HEK293T (cell line): ENCODE measurements at places on chromosomes 1 and 21.
A peak's percentile ranks its signal among the peaks of the same experiment; 100 is the strongest.

DNA sequence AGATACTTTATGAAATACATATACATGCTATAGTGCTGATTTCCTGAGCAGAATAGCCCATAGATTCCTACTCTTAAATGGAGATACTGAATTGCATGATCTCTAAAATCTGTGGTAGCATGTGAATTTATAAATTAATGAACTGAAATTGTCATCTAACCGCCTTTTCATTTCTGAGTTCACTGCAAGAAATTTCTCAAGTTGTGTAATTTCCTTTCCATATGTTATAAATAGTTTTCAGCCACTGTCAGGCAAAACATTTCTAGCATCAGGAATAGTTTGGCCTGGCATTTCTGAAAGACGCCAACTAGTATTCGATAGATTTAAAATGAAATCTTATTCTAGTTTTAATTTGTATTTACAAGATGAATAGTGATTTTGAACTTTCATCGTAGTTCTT lies 310.1 kb downstream of the USH2A start:
- no peak for DNase-seq

GRCh38 chr1:165116732-165117131 lies 239.8 kb downstream of the LMX1A start:
- no peak for DNase-seq

- no peak for DNase-seq
These were observed 26.4 kb upstream of the CLIC6 start for GRCh38 chr21:34642211-34643075.

GRCh38 chr1:33119532-33120217 lies 38.7 kb downstream of the AZIN2 start:
- DNase-seq: no peak

- no peak for DNase-seq
These were observed 66.0 kb downstream of the GATAD2B start for GRCh38 chr1:153856763-153857162.

GRCh38 chr1:185670187-185670627 lies 64.0 kb upstream of the HMCN1 start:
- DNase-seq: no peak

GRCh38 chr1:223859058-223859457 lies 13.3 kb upstream of the TP53BP2 start:
- DNase-seq: no peak

GRCh38 chr1:186531561-186532165 lies 70.7 kb upstream of the PDC start:
- no peak for DNase-seq

GRCh38 chr1:209577346-209577745 lies 6.2 kb upstream of the CAMK1G start:
- no peak for DNase-seq

DNA sequence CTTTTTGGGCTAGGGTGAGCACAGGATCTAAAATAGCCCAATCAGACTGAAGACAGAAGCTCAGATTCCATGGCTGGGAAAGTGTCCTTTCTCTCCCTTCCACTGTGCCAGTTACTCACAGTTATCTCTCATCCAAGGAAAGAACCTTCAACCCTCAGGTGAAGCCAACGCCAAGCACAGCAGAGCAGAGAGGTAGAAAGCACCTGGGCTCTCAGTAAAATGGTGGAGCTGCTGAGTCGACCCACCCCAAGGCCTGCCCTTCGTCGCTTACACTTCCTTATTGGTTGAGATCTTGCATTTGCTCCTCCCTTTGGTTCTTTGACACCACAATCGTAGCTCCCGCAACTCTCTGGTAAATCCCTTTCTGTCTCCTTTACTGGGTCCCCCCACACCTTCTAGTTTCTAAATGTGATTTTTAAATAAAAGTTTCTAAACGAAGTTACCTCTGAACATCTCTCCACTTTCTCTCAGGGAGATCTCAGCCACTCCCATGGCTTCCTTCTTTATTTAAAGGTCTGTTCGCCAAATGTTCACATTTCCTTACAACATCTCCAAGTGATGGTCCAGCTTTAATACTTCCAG lies 27.5 kb upstream of the SLC30A1 start:
- no peak for DNase-seq

GRCh38 chr1:190196020-190196419 lies 281.6 kb downstream of the BRINP3 start:
- DNase-seq: no peak

- DNase-seq: no peak
These were observed 69.9 kb upstream of the LPGAT1 start for GRCh38 chr1:211900441-211900840.

GRCh38 chr1:70760154-70760553 lies 287.5 kb downstream of the PTGER3 start:
- no peak for DNase-seq

DNA sequence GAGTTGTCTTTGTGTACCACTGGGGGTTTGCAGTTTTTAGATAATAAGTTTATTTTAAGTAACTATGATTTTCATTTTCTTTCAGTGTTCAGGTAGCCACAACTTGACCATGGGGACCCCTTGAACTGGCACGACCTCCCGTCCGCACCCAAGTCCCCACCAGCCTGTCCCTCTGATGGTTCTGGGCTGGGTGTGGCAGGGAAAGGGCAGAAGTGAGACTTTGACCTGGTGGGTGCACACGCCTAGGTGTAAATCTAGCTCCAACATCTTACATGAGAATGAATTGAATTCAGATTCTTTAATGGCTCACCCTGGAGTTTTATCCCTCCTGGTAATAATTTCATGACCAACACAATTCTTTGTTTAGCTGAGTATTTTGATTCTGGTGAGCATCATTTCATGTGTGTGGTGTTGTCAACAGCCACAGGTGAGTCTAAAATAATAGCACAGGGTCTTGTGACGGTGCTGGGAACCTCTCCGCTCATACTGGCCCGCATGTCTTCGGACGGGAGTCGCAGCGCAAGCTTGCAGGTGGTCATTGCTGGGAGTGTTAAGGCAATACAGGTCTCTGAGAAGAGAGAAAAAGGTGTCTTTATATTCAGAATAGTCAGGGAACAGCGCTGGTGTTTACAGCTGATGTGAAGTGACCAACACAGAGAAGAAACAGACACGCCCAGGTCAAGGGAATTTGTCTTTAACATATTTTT lies 50.8 kb upstream of the POFUT2 start:
- DNase-seq: no peak

- no peak for DNase-seq
These were observed 53.5 kb upstream of the CTTNBP2NL start for GRCh38 chr1:112342558-112342957.

- no peak for DNase-seq
These were observed 42.0 kb downstream of the FCRL3 start for GRCh38 chr1:157658571-157658970.

DNA sequence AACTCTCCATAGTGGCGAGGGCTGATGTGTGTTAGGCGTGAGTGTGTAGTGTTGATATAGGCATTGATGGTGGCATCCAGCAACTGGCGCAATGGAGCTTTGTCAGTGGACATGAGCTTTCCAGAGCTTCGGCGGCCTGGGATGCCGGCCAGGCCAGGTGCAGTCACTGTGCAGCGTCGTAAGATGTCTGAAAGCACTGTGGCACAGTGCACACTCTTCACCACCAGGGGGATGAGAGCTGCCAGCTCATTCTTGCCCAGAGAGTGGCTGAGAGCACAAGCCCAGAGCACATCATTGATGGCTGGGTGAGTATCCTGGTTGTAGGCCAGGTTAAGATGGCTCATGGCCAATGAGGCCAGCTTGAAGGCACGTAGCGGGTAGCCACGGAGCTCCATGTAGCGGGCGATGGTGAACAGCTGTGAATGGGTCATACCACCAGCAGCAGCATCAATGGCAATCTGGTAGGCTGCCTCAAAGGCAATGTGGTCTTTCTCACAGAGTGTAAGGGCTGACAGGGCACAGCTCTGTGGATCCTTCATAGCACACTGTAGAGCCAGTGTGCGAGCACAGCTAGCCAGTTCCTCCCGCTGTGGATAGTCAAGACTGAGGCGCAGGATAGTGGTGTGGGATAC lies 6.7 kb downstream of the UROD start:
- DNase-seq: peak; percentile 62

- no peak for DNase-seq
These were observed 233.5 kb downstream of the TRABD2B start for GRCh38 chr1:47763591-47764171.

DNA sequence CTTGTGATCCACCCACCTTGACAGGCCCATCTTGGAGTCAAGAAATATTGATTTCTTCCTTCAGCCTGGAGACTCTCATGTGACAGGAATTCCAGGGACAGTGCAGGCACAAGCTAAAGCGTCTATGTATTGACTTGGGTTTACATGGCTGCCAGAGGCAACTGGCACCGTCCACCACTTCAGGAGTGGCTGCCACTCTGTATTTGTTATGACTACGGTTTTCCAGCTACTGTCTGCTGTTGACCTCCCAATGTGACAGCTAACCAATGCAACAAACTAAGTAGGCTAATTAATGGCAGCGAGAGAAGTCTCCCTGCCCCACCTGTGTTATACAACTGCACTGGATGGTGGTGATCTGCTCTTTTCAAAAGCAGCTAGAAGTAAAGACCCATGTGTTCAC lies 56.9 kb downstream of the CD58 start:
- no peak for DNase-seq

DNA sequence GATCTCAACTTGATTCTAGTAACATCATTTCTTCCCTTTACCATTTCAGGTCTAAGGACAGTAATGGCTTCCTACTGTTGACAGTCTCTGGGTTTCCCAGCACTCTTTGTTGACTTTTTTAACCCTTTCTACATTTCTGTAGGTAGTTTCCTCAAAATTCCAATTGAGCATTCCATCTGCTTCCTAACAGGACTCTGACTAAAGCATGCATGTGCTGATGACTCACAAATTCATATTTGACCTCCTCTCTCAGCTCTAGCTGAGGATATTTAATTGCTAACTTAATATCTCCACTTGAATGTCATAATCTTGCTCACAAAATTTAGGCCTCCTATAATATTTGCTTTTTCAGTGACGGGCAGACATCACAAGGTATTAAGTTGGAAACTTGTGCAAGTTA lies 93.3 kb upstream of the ZNHIT6 start:
- DNase-seq: no peak

GRCh38 chr1:109371341-109371739 lies 26.4 kb downstream of the SORT1 start:
- DNase-seq: no peak

DNA sequence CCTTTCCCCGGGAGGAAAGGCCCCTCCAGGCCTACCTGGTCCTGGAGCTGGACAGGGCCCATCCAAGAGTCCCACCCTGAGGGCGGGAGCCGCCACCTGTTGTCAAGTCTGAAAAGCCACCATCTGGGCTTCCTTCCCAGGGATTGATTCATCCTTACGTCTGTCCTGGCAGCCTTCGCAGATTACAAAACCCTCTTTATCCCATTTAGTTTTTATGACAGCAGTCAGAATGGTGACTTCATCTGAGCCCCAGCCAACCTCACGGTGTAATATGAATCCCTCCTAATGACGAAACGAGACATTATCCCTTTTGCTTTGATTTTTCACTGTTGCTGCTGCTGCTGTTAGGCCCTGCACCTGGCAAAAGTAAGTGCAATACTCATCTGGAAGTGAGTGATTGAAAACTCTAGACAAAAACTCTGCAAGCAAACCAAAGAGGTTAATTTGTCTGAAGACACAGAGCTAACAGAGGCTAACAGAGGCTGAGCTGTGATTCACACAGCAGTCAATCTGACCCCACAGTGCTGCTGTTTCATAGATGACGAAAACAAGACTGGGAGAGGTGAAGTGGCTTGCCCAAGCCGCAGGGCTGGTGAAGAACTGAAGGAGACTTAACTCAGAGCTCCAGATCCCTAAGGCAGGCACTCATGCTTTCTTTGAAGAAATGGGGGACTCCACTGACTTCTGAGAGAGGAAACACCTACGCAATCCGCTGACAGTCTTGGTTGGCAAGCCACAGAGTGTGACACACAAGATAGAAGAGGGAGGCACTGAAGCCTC lies 30.0 kb upstream of the S100A7 start:
- no peak for DNase-seq

DNA sequence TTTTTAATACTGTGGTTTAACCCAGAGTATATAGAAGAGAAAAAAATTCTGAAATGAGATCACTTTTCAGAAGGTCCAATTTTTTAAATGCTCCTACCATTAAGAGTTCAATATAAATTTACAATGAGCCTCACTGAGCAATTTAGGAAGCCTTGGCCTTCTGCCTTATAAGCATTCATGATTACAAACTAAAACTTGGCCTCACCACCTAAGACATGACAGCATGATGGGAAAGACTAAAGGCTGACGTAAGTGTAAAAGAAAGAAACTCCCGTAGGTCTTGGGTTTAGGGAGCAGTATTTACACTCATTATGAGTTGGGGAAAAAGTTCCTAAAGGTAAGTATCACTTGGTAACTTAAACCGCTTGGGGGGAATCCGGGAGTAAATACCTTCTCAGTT lies 70.7 kb upstream of the ESRRG start:
- DNase-seq: no peak

DNA sequence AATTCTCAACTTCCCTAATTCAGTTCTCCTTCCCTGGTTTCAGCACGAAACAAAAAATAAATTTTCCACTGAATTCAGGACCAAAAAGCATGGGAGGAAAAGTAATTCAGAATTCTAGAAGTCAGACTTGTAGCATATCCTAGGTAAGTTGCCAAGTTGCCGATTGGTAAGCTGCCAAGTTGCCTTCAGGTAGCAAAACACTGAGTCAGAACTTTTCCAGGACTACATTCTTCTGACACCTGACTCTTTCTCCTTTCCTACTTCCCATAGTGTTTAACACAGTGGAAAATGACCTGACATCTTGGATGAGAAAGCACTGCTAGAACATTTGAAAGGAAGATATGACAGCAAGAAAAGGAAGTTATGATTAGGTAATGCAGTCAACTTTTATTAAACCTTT lies 322.8 kb downstream of the SPATA17 start:
- no peak for DNase-seq

- no peak for DNase-seq
These were observed 80.5 kb downstream of the PDE9A start for GRCh38 chr21:42733874-42734273.

- no peak for DNase-seq
These were observed 28.1 kb upstream of the SDC3 start for GRCh38 chr1:30936541-30937171.

DNA sequence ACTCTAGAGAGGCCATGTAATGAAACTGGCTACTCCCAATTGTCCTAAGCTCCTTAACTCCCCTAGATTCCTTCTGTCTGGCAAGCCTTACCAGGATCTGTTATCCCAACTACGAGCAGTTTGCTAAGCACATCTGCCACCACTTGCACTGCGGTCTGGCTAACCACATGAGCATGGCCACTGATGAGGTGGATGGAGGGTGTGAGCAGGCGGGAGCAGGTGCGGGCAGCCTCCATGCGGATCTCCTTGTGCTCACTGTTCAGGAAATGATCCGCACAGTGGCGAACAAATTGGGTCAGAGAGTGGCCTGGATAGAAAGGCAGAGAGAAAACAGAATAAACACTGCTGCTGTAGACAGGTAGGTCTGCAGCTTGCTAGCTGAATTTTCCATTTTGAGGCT lies 24.0 kb downstream of the MTOR start:
- DNase-seq: no peak

DNA sequence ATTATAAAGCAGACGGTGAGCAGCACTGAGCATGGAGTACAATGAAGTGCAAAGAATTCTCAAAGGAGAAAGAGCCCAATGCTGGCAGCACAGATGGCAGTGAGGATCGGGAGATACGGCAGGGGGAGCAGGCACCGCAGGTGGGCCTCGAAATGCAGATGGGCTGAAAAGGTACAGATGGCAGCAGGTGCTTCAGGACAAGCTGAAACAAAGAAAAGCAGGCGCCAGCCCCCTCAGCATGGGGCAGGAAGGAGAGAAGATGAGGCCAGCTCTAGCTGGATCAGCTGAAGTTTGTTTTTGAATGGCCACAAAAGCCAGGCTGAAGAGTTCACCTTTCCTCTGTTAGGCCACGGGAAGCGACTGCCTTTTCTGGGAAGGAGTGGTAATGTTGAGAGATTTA lies 7.7 kb downstream of the CFAP298 start:
- no peak for DNase-seq
